ENCODE measurements at places on chromosomes 4 and X.

- DNase-seq, result no peak
These were observed 156.7 kb upstream of the FAM241A start for GRCh38 chr4:111988514-111988913.

DNA sequence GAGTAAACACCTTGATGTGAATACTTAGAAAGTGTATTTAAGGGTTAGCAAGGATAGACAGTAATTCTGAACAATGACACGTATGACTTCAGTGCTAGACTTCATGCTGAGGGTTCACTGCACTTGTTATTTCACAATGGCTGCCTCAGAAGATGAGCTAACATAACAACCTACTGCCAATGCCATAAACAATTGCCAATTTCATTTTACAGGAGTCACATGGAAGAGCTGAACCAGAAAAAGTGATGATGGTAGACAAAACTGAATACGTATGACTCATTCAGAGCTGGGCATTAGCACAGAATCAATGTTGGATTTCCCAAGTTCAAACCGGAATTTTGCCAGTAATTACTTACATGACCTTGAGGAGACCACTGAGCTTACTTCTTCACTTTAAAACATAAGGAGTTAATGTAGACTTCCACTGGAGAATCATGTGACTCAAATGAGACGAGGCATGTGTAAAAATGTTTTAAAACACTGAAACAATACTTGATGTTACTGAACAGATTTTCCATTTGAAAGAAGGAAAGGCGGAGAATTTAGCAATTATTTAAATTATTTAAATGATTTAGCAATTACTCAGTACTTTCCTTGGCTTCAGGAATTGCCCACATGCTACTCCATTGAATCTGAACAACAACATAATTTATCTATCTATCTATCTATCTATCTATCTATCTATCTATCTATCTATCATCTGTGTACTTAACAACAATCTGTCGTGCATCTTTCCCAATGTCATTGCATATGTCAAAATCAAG is 868.5 kb upstream of the SLIT2 start:
- DNase-seq, result no peak

- DNase-seq, result no peak
These were observed 214.8 kb downstream of the DHX15 start for GRCh38 chr4:24369507-24370029.

- no peak for DNase-seq
These were observed 18.2 kb downstream of the HOPX start for GRCh38 chr4:56662782-56663468.

DNA sequence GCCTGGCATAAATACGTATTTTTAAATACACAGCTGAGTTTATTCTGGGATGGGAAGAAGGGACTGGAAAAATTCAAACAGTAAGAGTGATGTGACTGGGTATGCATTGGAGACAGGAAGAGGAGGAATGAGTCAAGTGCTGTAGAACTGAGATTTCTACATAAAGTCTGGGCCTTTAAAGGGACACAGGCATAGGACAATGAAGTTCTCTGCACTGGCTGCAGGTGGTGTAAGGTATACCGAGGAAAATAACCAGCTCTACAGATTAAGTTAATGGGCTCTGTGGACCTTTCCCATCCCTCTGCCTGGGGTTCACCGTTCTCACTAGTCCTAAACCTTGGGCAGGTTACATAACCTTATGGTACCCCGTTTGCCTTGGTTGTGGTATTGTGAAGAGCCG is 68.7 kb downstream of the DHX15 start:
- no peak for DNase-seq

DNA sequence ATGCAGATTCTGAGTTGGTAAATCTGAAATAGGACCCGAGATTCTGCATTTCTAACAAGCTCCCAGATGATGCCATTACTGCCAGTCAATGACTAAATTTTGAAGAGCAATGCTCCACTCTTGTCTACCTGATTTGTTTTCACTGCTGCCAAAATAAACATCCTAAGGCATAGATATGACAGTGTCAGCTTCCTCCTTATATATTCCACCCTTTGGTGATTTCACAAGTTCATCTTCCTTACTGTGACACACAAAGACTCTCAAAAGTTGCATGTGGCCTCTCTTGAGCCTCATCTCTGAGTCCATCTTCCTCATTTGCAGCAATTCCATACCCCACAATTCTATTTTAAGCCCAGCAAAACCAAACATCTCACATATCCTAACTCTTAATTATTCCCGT is 110.9 kb downstream of the FBXW7 start:
- DNase-seq, result no peak

- no peak for DNase-seq
These were observed 599.5 kb upstream of the SMIM31 start for GRCh38 chr4:164154416-164154815.

- no peak for DNase-seq
These were observed 48.3 kb upstream of the WDR1 start for GRCh38 chr4:10164877-10165283.

DNA sequence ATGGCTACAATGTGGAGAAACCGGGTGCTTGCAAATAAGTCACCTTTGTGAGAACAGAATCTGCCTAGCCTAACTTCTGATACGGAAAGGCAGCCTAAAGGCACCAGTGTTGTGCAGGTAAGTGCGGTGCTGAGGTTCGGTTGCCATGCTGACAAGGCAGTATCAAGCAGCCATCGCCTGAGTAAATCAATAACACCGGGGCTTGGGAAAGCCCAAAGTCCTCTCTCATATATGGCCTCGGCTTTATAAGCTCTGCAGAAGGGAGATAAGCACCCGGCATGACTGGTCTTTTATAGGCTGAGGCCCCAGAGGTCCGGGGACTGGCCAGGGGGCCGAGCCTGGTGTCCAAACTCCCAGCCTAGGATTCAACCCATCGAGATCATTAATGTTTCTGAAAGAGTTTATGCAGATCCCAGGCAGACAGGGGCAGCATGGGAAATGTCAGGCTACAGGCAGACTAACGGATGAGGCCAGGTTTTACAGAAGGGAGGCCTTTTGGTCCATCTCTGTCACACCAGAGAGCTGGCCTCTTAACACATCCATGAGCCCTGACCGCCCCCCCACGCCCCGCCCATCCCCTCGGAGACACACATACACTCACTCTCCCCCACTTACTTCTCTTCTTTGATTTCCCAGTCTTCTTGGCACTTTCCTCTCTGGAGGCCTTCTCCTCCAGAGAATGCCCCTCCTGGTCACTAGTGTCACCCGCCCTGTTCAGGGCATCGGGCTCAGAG is 38.5 kb downstream of the ELF4 start:
- DNase-seq, result no peak

DNA sequence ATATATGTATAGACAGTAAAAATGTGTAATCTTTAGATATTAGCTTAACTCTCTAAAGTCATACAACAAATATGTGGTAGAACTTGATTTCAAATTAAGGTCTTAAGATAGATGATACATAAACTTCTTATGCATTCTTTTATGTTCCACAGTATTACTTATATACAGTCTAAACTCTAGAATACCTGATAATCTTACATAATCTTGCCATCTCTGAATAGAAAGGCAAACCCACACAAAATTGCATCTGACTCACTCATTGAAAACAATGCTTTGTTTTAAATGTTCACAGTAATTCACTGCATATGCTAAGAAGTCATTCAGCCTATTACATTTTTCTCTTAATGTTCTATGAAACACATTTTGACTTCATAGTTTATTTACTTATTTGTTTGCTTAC is 10.1 kb downstream of the SULT1B1 start:
- no peak for DNase-seq
